ENCODE measurements at places on chromosomes 12 and 14.

GRCh38 chr14:67515386-67516079, 17.6 kb upstream of the PLEKHH1 start:
- H3K27ac ChIP-seq: no peak overlapping the region
- H3K4me1 ChIP-seq: peaks cover 18% of the 10 kb centered on the region
- peak; percentile 63 for DNase-seq
- H3K36me3 ChIP-seq: no peaks in the 10 kb centered on the region
- peak overlapping the region; percentile 90 for H3K4me3 ChIP-seq

DNA sequence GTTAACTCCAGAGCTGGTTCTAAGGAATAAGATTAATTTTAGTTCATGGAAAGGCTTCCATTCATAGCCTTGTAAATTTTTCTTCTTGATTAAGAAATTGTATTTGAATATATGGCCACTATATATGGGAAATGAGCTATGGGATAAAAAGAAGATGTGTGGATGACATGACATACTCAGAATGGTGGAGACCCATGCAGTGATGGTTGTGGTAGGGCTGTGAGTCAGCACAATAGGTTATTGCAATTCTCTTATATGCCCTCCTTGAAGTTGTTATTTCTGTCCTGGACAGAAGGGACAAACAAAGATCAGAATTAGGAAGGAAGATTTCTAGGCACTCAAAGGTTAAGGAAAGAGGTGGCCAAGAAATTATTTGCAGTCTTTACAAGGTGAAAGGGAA, 21.5 kb downstream of the RASSF9 start:
- H3K4me1 ChIP-seq: peaks cover 8% of the 10 kb centered on the region
- H3K36me3 ChIP-seq: no peaks in the 10 kb centered on the region
- H3K27ac ChIP-seq: no peak overlapping the region
- H3K4me3 ChIP-seq: no peak overlapping the region
- no peaks in the 10 kb centered on the region for H3K27me3 ChIP-seq
- DNase-seq: no peak

DNA sequence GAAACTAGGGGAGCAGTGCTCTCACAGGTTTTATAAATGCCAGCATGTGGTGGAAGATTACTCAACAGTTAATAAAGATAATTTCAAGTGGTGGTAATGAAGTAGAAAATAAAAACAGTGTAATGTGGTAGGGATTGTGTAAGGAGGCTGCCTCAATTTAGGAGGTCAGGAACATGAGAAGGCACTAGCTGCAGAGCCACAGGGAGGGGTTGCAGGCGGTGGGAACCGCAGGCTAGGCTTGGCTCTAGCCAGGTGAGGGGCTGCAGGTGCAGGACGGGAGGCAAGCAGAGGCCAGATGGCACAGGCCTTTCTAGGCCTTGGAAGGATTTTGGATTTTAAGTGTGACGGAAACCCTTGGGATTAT, 768 bp downstream of the METTL25 start:
- peak overlapping the region; percentile 80 for H3K4me3 ChIP-seq
- H3K27ac ChIP-seq: peak overlapping the region; percentile 89
- H3K36me3 ChIP-seq: peaks cover 14% of the 10 kb centered on the region
- H3K4me1 ChIP-seq: peaks cover 18% of the 10 kb centered on the region

DNA sequence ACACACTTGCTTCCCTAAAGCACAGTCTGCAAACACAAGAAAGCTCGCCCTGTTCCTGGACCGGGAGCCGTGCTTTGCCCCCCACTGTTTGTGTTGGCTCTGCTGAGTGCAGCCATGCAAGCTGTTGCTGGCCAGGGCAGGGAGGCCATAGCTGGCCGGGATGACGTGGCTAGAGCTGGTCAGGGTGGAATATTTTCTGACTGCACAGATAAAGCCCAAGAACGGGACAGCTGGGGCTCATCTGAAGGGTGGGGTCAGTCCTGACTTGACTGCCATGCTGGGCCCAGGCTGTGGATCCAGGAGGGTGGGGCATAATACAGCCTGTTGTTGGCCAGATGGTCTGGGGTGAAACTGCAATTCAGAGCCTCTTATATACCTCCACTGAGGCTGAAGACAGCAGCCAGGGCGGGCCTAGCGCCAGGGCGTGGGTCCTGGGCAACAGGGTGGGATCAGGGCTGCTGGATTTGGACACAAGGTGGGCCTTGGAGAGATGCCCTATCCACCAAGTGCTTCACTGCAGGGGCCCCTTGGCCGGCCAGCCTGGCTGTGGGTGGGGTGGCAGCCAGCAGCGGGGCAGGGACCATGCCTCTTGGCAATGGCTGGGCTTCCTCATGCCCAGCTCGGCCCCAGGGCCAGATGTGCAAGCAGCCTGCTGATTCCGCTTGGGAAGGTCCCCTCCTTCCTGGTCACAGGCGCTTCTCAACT, 14.8 kb downstream of the KMT5A start:
- H3K27me3 ChIP-seq: no peaks in the 10 kb centered on the region
- DNase-seq: peak; percentile 74
- peaks cover 43% of the 10 kb centered on the region for H3K36me3 ChIP-seq
- peak overlapping the region; percentile 15 for H3K4me3 ChIP-seq

DNA sequence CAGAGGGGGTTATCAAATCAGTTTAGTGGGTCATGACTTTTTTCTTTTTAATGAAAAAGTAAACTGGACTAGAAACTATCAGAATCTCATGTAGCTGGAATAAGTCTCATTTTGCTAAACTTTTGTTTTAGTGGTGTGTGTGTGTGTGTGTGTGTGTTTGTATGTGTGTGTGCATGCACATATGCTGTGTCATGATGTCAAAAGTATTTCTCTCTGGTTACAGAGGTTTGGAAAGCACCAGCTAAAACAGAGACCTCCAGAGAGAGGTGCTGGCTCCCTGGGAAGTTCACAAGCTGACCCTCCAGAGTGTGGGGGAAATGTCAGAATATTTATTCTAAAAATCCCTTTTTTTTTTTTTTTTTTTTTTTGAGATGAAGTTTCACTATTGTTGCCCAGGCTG, 114.7 kb downstream of the LGMN start:
- H3K4me1 ChIP-seq: no peaks in the 10 kb centered on the region
- no peaks in the 10 kb centered on the region for H3K27me3 ChIP-seq
- peak overlapping the region; percentile 21 for H3K27ac ChIP-seq
- no peak for DNase-seq
- no peak overlapping the region for H3K4me3 ChIP-seq

GRCh38 chr14:74985028-74985310, 17.8 kb upstream of the EIF2B2 start:
- no peak for DNase-seq
- no peak overlapping the region for H3K4me3 ChIP-seq
- H3K27me3 ChIP-seq: no peaks in the 10 kb centered on the region
- peak overlapping the region; percentile 80 for H3K27ac ChIP-seq

- peak overlapping the region; percentile 89 for H3K4me3 ChIP-seq
- DNase-seq: no peak
- no peaks in the 10 kb centered on the region for H3K27me3 ChIP-seq
- peaks cover 38% of the 10 kb centered on the region for H3K36me3 ChIP-seq
- H3K4me1 ChIP-seq: no peaks in the 10 kb centered on the region
Measured at GRCh38 chr14:77458249-77458950, 507 bp downstream of the AHSA1 start.

DNA sequence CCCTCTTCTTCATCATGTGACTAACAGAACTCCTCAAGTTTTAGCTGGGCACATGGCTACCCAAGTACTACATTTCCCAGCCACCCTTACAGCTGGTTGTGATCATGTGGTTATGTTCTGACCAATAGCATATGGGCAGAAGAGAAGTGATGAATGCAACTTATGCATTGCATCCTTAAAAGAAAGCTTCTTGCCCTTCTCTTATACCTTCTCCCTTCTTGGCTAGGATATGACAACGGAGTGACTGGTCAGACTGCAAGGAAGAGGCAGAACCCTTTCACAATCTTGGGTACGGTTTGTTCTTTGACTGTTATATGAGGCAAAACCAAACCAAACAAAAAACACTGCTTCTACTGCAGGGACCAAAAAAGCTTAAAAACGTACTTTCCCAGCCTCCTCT, 66.5 kb upstream of the MAX start:
- H3K4me3 ChIP-seq: no peak overlapping the region
- peaks cover 19% of the 10 kb centered on the region for H3K27me3 ChIP-seq
- DNase-seq: no peak
- no peaks in the 10 kb centered on the region for H3K36me3 ChIP-seq
- H3K4me1 ChIP-seq: peaks cover 9% of the 10 kb centered on the region
- no peak overlapping the region for H3K27ac ChIP-seq

GRCh38 chr12:65885312-65885711, 61.0 kb downstream of the HMGA2 start:
- DNase-seq: peak; percentile 38
- H3K4me3 ChIP-seq: no peak overlapping the region
- H3K27me3 ChIP-seq: no peaks in the 10 kb centered on the region
- H3K27ac ChIP-seq: no peak overlapping the region

GRCh38 chr12:131530422-131530821, 180.5 kb upstream of the SFSWAP start:
- no peak overlapping the region for H3K4me3 ChIP-seq
- DNase-seq: no peak
- H3K36me3 ChIP-seq: no peaks in the 10 kb centered on the region
- no peaks in the 10 kb centered on the region for H3K27me3 ChIP-seq
- no peaks in the 10 kb centered on the region for H3K4me1 ChIP-seq
- H3K27ac ChIP-seq: no peak overlapping the region

- H3K4me3 ChIP-seq: no peak overlapping the region
- no peak for DNase-seq
- no peak overlapping the region for H3K27ac ChIP-seq
- no peaks in the 10 kb centered on the region for H3K4me1 ChIP-seq
- H3K36me3 ChIP-seq: no peaks in the 10 kb centered on the region
Measured at GRCh38 chr14:25011095-25011494, 38.9 kb downstream of the STXBP6 start.

DNA sequence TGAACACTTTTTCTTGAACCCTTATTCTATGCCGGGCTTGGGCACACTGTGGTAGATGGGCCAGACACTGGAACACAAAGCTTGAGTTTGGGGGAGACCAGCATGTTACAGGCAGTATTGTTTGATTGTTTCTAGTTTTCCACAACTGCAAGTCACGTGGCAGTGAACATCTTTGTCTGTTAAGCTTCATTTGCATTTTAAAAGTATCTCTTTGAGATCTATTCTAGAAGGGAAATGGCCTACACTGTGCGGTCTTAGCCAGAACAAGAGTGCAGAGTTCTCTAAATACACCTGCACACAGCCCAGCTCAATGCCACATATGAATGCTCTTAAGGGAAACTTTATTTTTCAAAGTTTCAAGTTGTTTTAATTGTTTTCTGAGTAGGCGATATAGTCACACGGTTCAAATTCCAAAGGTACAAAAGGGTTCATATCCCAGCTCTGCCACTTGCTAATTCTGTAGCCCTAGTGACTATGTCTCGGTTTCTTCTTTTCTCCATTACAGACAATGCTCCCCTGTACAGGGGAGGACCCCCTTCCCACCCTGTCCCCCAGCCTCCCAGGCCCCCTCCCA, 24.9 kb downstream of the RIN3 start:
- H3K4me3 ChIP-seq: no peak overlapping the region
- no peaks in the 10 kb centered on the region for H3K27me3 ChIP-seq
- no peak for DNase-seq
- H3K27ac ChIP-seq: peak overlapping the region; percentile 91

DNA sequence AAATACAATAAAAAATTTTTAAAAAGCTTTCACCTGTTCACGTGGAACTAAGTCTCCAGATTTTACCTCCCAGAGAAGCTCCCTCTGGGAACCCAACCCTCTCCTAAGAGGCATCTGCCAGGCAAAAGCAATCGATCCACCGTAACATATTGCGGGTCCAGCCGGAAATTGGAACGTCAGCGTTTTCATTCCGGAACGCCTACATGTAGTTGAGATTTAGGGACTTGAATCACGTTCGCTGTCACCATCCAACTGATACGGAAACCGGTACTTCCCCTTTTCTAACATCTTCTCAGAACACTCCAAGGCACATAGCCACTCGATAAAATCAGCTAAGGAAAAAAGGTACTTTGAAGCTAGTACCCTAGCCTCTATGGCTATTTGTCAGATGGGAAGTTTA, 70.3 kb downstream of the COX16 start:
- no peak overlapping the region for H3K4me3 ChIP-seq
- H3K27me3 ChIP-seq: no peaks in the 10 kb centered on the region
- H3K4me1 ChIP-seq: no peaks in the 10 kb centered on the region
- no peak overlapping the region for H3K27ac ChIP-seq

- DNase-seq: no peak
- H3K36me3 ChIP-seq: no peaks in the 10 kb centered on the region
- H3K27ac ChIP-seq: no peak overlapping the region
- no peak overlapping the region for H3K4me3 ChIP-seq
Measured at GRCh38 chr12:11543457-11544158, 105.9 kb upstream of the ETV6 start.

- H3K4me3 ChIP-seq: no peak overlapping the region
- no peaks in the 10 kb centered on the region for H3K4me1 ChIP-seq
- H3K27me3 ChIP-seq: no peaks in the 10 kb centered on the region
- H3K27ac ChIP-seq: no peak overlapping the region
Measured at GRCh38 chr12:43872396-43872795, 36.5 kb downstream of the TMEM117 start.

- H3K27me3 ChIP-seq: no peaks in the 10 kb centered on the region
- H3K4me3 ChIP-seq: no peak overlapping the region
- DNase-seq: no peak
- peaks cover 30% of the 10 kb centered on the region for H3K4me1 ChIP-seq
Measured at GRCh38 chr14:92605274-92605940, 91.8 kb downstream of the RIN3 start.

DNA sequence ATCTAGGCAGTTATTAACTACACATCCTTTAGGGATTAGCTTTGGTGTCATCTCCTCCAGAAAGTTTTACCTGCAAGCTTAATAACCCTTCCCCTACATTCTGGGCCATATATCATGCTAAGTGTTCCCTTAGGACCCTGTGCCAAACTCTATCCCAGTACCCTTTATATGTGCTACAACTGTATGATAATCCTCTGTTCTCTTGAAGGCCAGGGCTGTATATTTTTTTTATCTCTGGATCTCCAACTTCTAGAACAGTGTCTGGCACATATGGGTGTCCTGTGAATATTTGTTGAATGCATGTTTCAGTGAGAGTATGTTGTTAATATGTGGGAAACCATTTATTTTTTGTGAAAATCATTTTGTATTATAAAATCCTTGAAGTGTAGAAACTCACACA, 106.7 kb downstream of the PPM1A start:
- no peak overlapping the region for H3K4me3 ChIP-seq
- H3K27me3 ChIP-seq: no peaks in the 10 kb centered on the region

DNA sequence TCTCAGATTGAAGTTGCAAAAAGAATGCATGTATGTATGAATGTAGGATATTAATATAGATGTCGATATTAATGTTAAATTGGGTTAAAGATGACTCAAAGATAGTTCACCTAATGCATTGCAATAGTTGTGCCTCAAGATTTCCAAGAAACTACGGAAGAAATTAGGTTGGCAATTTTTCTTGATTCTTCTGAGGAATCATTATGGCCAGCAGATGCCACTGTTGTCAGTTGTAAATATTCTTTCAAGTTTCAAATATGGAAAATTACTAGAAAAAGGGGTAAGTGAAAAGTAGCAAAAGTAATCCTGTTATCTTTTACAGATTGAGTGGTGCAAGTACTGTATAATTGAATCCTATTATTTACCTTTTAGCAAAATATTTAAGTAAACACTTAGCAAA, 202.1 kb downstream of the ADAMTS20 start:
- H3K36me3 ChIP-seq: no peaks in the 10 kb centered on the region
- no peak overlapping the region for H3K4me3 ChIP-seq
- H3K4me1 ChIP-seq: no peaks in the 10 kb centered on the region
- no peak for DNase-seq

Data from tibial artery (tissue), 4 donors.